SJSA1 (cell line): ENCODE measurements at places on chromosomes 16 and 17. TPM values are rescaled to one million over a fixed set of nuclear protein-coding genes. Genes with fewer than 3 reads are reported as not detected.
A peak's percentile ranks its signal among the peaks of the same experiment; 100 is the strongest.

DNA sequence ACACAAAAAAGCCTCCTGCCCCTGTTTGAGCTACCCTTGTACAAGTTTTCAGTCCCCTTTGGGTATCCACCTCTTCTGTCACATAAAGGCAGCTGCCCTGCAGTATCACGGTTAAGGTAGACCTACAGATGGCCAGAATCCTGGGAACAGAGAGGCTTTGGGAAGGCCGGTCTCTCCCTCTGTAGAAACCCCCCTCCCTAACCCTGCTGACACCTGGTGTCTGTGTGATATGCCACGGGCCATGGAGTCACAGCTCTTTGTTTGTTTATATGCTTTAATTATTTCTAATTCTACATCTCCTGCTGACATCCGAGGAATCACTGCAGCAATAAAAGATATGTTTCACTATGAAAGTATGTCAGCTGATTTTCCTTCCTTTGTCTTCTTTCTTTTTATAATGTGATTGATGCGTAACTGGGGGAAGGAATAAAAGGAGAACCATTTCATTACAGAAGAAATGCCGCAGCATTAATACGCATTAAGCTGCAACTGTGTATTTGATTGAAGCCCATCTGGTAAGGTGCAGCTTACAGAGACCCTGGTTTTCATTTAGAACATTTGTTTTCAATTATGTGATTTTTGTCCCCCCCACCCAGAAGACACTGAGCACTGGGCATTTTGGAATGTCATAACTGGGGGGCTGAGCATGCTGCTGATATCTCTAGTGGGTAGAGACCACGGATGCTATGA lies 142.1 kb downstream of the SLC39A11 start:
- no peaks in the 10 kb centered on the region; the same call in 1 of the 2 replicates for H3K4me1 ChIP-seq
- DNase-seq = no peak
- H3K27ac ChIP-seq = no peak overlapping the region
- no peaks in the 10 kb centered on the region for H3K27me3 ChIP-seq
- H3K36me3 ChIP-seq = no peaks in the 10 kb centered on the region
- H3K4me3 ChIP-seq = no peak overlapping the region

- no peak overlapping the region for H3K4me3 ChIP-seq
- peaks cover 31% of the 10 kb centered on the region for H3K4me1 ChIP-seq
- no peak for DNase-seq
Measured at GRCh38 chr17:79937391-79938335, 98.0 kb downstream of the TBC1D16 start.

Gene CLEC18B
- not detected in 2 replicates for total RNA-seq

DNA sequence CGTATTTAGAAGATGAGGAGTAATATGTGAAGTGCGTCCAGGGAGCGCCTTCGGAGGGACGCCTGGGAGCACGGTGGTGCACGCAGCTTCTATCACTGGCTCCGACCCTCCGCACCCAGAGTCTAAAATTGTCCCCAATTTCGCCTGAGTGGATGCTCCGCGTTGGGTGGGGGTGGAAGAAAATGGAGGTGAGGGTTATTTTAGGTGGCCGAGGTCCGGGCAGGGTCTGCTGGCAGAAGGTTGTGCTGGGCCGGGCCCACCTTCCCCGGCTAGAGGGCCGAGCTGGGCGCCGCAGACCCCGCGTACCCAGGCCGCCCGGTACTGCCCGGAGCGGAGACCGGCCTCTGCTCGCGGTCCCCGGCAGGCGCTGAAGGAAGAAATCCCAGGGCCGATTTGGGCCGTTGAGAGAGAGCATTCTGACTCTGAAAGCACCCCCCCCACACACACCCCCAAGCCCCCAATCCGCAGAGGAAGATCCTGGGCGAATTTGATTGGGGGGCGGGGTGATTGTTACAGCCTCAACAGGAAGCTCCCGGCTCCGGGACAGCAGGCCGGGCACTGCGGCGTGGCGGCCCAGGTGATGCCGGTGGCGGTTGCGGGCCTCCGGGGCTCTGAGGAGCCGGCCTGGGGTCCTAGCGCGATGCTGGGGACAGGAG lies 3.0 kb downstream of the BAHCC1 start:
- no peaks in the 10 kb centered on the region for H3K27me3 ChIP-seq
- H3K27ac ChIP-seq = peak overlapping the region; percentile 82
- peaks cover 51% of the 10 kb centered on the region for H3K4me1 ChIP-seq
- peaks cover 6% of the 10 kb centered on the region for H3K36me3 ChIP-seq
- peak; percentile 70 for DNase-seq

GRCh38 chr17:81251094-81251708 lies 12.1 kb downstream of the NDUFAF8 start:
- H3K4me1 ChIP-seq = no peaks in the 10 kb centered on the region
- no peak for DNase-seq
- H3K4me3 ChIP-seq = no peak overlapping the region
- no peaks in the 10 kb centered on the region for H3K27me3 ChIP-seq
- H3K27ac ChIP-seq = no peak overlapping the region
- peaks cover 63% of the 10 kb centered on the region for H3K36me3 ChIP-seq

GRCh38 chr17:78042542-78042941 lies 84.0 kb downstream of the TNRC6C start:
- H3K4me3 ChIP-seq = no peak overlapping the region
- no peaks in the 10 kb centered on the region for H3K27me3 ChIP-seq
- H3K4me1 ChIP-seq = peaks cover 27% of the 10 kb centered on the region
- no peak overlapping the region for H3K27ac ChIP-seq

Gene UTP4
- total RNA-seq = 20.2 and 28.1 TPM in 2 replicates

Gene PRAC2
- not detected in 2 replicates for total RNA-seq

Gene RRN3
- 61.6 and 67.6 TPM in 2 replicates for total RNA-seq

GRCh38 chr16:56921571-56921970 lies 10.4 kb upstream of the HERPUD1 start:
- no peaks in the 10 kb centered on the region for H3K27me3 ChIP-seq
- DNase-seq = no peak
- H3K36me3 ChIP-seq = no peaks in the 10 kb centered on the region

Gene DHRS7C
- total RNA-seq = not detected in 2 replicates

Gene TSPOAP1
- 0.05 TPM in 1 of 2 replicates, not detected in the other for total RNA-seq

Gene C17orf50
- total RNA-seq = not detected in 2 replicates

- no peak overlapping the region for H3K4me3 ChIP-seq
- H3K27me3 ChIP-seq = no peaks in the 10 kb centered on the region
- no peak overlapping the region for H3K27ac ChIP-seq
- no peak for DNase-seq
Measured at GRCh38 chr17:34125010-34125409, 130.1 kb upstream of the CCL2 start.

Gene TSNAXIP1
- total RNA-seq = 0.03 and 1.00 TPM in 2 replicates

Gene TP53TG3B
- total RNA-seq = not detected in 2 replicates

Gene LLGL1
- total RNA-seq = 15.9 and 19.3 TPM in 2 replicates

Gene CASKIN1
- total RNA-seq = not detected in 2 replicates

GRCh38 chr16:2331199-2331930 lies 9.2 kb downstream of the ABCA3 start:
- no peak overlapping the region for H3K27ac ChIP-seq
- H3K4me1 ChIP-seq = no peaks in the 10 kb centered on the region
- no peaks in the 10 kb centered on the region for H3K36me3 ChIP-seq
- peaks cover 68% of the 10 kb centered on the region for H3K27me3 ChIP-seq
- no peak overlapping the region for H3K4me3 ChIP-seq

GRCh38 chr17:29677221-29677791 lies 54.6 kb upstream of the CORO6 start:
- no peak overlapping the region for H3K27ac ChIP-seq
- peaks cover 3% of the 10 kb centered on the region; the same call in 1 of the 2 replicates for H3K4me1 ChIP-seq
- no peak overlapping the region for H3K4me3 ChIP-seq

DNA sequence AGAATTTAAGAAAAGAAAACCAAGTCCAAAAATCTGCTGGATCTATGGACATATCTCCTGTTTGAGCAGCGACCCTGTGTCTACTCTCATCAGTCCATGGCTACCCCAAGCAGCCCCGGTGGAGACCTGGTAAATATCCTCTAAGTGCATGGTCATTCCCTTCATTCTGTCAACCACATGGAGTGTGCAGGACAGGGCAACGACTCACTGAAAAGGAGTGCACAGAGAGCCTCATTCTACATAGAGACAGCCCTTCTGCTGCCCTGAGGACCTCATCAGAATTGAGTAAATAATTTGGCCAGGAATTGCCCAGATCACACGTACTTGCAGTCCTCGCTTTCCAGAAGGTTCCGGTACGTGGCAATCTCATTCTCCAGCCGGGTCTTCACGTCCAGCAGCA lies 3.0 kb downstream of the KRT38 start:
- H3K4me3 ChIP-seq = no peak overlapping the region
- no peak overlapping the region for H3K27ac ChIP-seq
- no peaks in the 10 kb centered on the region for H3K27me3 ChIP-seq
- DNase-seq = no peak
- peaks cover 2% of the 10 kb centered on the region; the same call in 1 of the 2 replicates for H3K4me1 ChIP-seq
- no peaks in the 10 kb centered on the region for H3K36me3 ChIP-seq

DNA sequence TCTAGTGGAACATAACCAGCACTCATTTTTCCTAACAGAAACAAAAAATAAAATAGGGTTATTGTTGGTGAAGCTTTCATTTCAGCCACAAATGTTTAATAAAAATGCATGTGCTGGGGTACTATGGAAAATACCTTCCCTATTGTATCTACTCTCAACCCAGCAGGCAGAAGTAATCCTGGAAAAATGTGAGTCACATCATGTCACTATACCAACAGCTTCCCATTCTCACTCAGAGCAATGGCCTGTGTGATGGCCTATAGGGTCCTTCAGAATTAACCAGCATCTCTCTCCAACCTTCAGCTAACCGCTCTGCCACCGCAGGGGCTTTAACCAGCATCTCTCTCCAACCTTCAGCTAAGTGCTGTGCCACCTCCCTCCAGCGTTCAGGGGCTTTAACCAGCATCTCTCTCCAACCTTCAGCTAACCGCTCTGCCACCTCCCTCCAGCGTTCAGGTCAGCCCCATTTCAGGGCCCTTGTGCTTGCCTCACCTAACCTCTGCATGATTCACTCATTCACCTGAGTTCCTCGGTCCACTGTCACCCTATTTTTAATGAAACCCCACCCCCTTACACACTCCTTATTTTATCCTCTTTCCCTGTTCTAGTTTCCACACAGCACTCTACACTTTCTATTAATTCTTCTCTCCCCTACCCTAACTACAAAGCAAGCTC lies 34.0 kb downstream of the UBE2G1 start:
- H3K4me3 ChIP-seq = no peak overlapping the region
- H3K4me1 ChIP-seq = peaks cover 42% of the 10 kb centered on the region
- no peaks in the 10 kb centered on the region for H3K27me3 ChIP-seq
- peak overlapping the region; percentile 7 for H3K27ac ChIP-seq
- H3K36me3 ChIP-seq = no peaks in the 10 kb centered on the region

- H3K27me3 ChIP-seq = no peaks in the 10 kb centered on the region
- H3K4me3 ChIP-seq = no peak overlapping the region
- H3K27ac ChIP-seq = no peak overlapping the region
- no peak for DNase-seq
- H3K36me3 ChIP-seq = no peaks in the 10 kb centered on the region
Measured at GRCh38 chr17:71679832-71680231, 441.0 kb upstream of the SOX9 start.

DNA sequence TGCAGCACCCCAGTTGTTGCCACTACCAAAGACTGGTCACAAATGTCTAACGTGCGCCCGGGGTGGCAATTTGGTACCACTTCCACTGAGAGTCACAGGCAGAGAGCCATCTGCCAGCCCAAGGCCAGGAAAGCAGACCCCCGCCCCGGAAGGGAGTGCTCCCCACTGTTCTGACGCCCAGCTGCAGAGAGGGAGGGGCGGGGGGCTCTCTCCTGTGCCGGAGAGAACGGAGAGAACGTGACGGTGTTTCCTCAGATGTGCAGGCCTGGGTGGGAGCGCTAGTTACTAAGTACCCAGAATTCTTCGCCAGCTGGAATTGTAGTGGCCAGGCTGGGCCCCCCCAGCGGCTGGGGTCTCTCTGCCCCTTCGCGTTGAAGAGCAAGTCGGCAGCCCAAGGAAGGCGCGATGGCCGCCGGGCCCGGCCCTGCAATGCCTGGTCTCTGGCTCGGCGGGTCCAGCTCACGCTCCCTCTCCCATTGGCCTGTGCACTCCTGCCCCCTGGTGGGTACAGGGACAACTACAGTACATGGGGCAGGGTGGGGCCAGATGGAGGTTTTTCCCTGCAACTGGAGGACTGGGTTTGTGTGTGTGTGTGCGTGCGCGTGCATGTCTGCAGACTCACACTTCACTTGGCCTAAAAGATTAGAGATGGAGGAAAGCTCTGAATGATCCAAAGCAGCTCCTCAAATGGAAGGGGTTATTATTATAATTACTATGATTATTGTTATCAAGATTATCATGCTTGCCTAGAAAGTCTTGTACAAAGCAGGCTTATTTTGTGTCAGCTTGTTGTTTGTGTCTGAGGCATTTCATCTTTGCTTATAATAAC lies 107.1 kb downstream of the AMFR start:
- H3K36me3 ChIP-seq = no peaks in the 10 kb centered on the region
- DNase-seq = peak; percentile 55
- H3K4me3 ChIP-seq = no peak overlapping the region
- peaks cover 3% of the 10 kb centered on the region for H3K4me1 ChIP-seq
- no peaks in the 10 kb centered on the region for H3K27me3 ChIP-seq

GRCh38 chr17:27453471-27453870 lies 2.8 kb upstream of the KSR1 start:
- no peaks in the 10 kb centered on the region for H3K27me3 ChIP-seq
- H3K4me1 ChIP-seq = peaks cover 26% of the 10 kb centered on the region
- H3K4me3 ChIP-seq = no peak overlapping the region
- peaks cover 4% of the 10 kb centered on the region; the same call in 1 of the 2 replicates for H3K36me3 ChIP-seq
- no peak for DNase-seq

Gene TNFSF12
- 5.9 and 22.8 TPM in 2 replicates for total RNA-seq

DNA sequence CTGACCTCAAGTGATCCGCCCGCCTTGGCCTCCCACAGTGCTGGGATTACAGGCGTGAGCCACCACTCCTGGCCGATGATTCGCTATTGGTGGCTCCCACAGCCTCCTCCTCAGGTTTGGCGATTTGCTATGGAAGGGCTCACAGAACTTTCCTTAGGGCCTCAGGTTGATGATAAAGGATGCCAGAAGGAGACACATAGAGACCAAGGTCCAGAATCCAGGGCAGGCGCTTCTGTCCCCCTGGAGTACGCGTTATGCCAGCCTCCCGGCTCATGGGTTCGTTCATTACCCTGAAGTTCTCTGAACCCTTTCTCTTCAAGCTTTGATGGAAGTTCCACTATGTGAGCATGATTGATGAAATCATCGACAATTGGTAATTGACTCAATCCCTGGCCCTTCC lies 19.9 kb downstream of the LGALS3BP start:
- no peak for DNase-seq
- H3K27ac ChIP-seq = no peak overlapping the region
- no peaks in the 10 kb centered on the region for H3K36me3 ChIP-seq
- no peaks in the 10 kb centered on the region for H3K27me3 ChIP-seq
- peaks cover 30% of the 10 kb centered on the region for H3K4me1 ChIP-seq

GRCh38 chr17:57363998-57364643 lies 107.8 kb downstream of the MSI2 start:
- H3K4me3 ChIP-seq = no peak overlapping the region
- no peak overlapping the region; the same call in 1 of the 2 replicates for H3K27ac ChIP-seq
- peaks cover 30% of the 10 kb centered on the region for H3K4me1 ChIP-seq
- H3K36me3 ChIP-seq = no peaks in the 10 kb centered on the region

DNA sequence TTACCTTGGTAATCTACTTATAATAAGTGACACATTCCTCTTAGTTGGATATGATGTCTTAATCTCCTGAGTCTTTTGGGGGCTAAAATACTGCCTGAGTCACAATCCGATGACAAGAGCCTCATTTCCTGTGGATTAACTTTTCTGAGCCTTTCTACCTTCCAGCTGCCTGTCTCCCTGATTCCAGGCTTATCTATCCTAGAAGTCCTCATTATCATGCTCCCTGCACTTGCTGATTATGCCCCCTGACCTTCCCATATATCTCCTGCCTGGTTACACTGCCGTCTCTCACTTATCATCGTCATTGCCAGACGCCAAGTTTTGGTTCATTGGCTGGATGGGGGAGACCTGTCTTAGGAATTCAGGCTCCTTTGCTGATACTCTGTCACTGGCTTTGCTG lies 727.4 kb upstream of the CA10 start:
- H3K36me3 ChIP-seq = no peaks in the 10 kb centered on the region
- no peak overlapping the region for H3K4me3 ChIP-seq
- DNase-seq = no peak
- H3K27ac ChIP-seq = no peak overlapping the region
- H3K27me3 ChIP-seq = no peaks in the 10 kb centered on the region

- H3K36me3 ChIP-seq = no peaks in the 10 kb centered on the region
- DNase-seq = no peak
- H3K27ac ChIP-seq = no peak overlapping the region
Measured at GRCh38 chr17:40707745-40708144, 4.2 kb upstream of the KRT24 start.
